Endothelial cell of umbilical vein (primary cell): ENCODE measurements at places on chromosomes 7 and 10.

DNA sequence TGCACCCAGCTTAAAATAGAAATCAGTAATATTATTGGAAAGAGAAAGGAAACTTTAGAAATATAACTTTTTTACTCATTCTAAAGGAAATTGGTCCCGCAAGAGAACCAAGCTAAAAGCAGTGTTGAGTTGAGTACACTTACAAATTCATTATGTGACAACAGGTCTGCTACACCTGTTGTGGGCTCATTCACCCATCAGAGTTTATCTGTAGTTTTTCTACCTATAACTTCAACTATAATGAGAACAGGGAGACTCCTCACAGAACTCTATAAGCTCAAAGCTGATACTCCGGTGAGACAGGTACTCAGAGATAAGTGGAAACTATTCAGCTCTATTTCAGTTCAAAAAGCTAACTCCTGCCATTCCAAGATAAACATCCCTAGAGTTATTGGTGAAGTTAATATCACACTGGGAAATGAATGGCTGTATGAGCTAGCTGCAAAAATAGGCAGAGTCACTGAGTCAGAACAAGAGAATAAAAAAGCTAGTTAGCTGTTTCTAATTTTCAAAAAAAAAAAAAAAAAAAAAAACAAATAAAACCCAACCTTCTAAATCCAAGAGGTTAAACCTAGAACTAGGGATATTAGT, 121.3 kb downstream of the PPP1R3A start:
- peak; percentile 68 for DNase-seq

- DNase-seq = no peak
Measured at GRCh38 chr10:30254926-30255325, 94.2 kb downstream of the MTPAP start.

GRCh38 chr7:40305229-40305628, 170.4 kb downstream of the SUGCT start:
- DNase-seq = peak; percentile 49

GRCh38 chr7:108911016-108911415, 341.3 kb downstream of the DNAJB9 start:
- no peak for DNase-seq

DNA sequence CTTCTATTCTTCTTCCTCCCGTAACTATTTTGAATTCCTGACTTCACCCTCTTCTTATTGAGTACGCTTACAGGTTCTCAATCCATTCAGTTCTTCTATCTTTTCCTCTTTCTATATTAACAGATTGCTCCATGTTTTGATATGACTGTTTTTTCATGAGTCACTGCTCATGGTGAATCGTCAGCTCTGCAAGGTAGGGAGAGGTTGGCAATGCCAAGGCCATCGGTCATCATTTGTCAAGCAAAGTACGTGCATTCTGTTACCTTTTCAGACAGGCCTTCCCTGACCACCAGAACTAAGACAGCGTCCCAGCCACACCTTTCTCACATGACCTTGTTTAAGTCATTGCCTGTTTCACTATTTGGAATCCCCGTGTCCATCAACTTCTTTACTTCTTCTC, 1001.9 kb upstream of the SORCS1 start:
- DNase-seq = no peak

GRCh38 chr10:74766501-74766900, 59.9 kb upstream of the KAT6B start:
- no peak for DNase-seq
